ENCODE measurements at places on chromosomes 12 and 14. TPM values are rescaled to one million over a fixed set of nuclear protein-coding genes. Genes with fewer than 3 reads are reported as not detected.

TMEM30B gene
- total RNA-seq, result 11.4 TPM

GRCh38 chr14:105853907-105854599 is 327.7 kb downstream of the TMEM121 start:
- peak; percentile 16 for DNase-seq
- H3K4me3 ChIP-seq, result no peak overlapping the region
- H3K36me3 ChIP-seq, result no peaks in the 10 kb centered on the region
- H3K4me1 ChIP-seq, result no peaks in the 10 kb centered on the region

GRCh38 chr14:84465880-84466279 is 1064.1 kb upstream of the FLRT2 start:
- no peak overlapping the region for H3K27ac ChIP-seq
- no peaks in the 10 kb centered on the region for H3K4me1 ChIP-seq
- DNase-seq, result no peak
- no peaks in the 10 kb centered on the region for H3K36me3 ChIP-seq
- H3K27me3 ChIP-seq, result no peaks in the 10 kb centered on the region

- H3K27ac ChIP-seq, result no peak overlapping the region
- H3K36me3 ChIP-seq, result no peaks in the 10 kb centered on the region
- H3K4me1 ChIP-seq, result no peaks in the 10 kb centered on the region
- no peak overlapping the region for H3K4me3 ChIP-seq
- no peaks in the 10 kb centered on the region for H3K27me3 ChIP-seq
- no peak for DNase-seq
Measured at GRCh38 chr14:20429801-20430669, 5.9 kb downstream of the KLHL33 start.

- no peak overlapping the region for H3K4me3 ChIP-seq
- H3K4me1 ChIP-seq, result peaks cover 3% of the 10 kb centered on the region
- no peaks in the 10 kb centered on the region for H3K27me3 ChIP-seq
- no peak overlapping the region for H3K27ac ChIP-seq
Measured at GRCh38 chr12:76073561-76073960, 10.9 kb downstream of the NAP1L1 start.

FLRT2 gene
- total RNA-seq, result 26.8 TPM

GRCh38 chr12:110932046-110932445 is 11.7 kb upstream of the MYL2 start:
- H3K36me3 ChIP-seq, result no peaks in the 10 kb centered on the region
- peak; percentile 84 for DNase-seq
- H3K27me3 ChIP-seq, result no peaks in the 10 kb centered on the region

- peak overlapping the region; percentile 93 for H3K4me3 ChIP-seq
- no peaks in the 10 kb centered on the region for H3K4me1 ChIP-seq
- peaks cover 8% of the 10 kb centered on the region for H3K36me3 ChIP-seq
- H3K27me3 ChIP-seq, result no peaks in the 10 kb centered on the region
- no peak overlapping the region for H3K27ac ChIP-seq
Measured at GRCh38 chr14:102138961-102139285, 774 bp upstream of the WDR20 start.

ADAMTS20 gene
- total RNA-seq, result 0.70 TPM

DNA sequence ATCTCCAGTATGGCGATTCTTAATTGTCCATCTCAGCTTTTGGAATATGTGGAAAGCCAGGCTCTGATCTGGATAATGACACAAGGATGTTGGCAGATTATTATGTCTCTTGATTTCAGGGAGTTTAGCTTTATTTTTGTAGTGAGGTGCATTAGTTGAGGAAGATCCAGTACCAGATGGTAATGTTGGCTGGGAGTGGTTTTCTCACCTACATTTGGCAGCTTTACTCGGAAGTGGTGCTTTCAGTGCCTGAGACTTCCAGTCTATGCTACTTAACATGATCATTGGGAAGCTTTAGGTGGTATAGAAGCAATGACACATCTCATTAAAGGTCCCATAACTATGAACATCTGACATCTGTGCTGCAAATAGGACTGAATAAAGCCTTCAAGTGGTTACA is 7.5 kb downstream of the SLC15A5 start:
- no peak overlapping the region for H3K4me3 ChIP-seq
- DNase-seq, result no peak
- no peaks in the 10 kb centered on the region for H3K36me3 ChIP-seq
- H3K27ac ChIP-seq, result no peak overlapping the region
- H3K27me3 ChIP-seq, result no peaks in the 10 kb centered on the region

DNA sequence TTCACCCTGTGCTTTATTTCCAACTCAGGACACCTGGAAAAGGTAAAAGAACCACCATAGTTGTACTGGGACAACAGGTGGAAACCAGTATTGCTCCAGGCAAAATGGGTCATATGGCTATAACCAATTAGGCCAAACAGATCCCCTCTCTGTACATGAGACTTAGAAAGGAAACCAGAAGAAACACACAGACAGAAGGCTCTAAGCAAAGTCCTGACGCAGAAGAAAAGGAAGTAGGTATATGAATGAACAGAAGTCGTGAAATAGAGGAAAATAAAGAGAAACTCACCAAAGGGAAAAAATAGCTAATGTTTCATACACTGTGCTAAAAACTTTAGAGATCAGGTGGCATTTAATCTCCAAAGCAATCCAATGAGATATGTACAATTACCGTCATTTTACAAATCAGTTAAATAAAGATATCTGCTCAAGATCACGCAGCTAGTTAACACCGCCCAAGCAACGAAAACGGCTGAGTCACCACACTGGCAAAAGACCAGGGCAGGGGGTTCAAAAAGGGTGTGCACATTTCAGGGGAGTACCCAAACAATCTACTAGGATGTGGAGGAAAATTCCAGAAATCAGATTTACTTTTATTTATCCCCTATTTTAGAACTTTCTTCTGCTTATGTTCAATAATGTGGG is 82.3 kb downstream of the ITPR2 start:
- no peaks in the 10 kb centered on the region for H3K36me3 ChIP-seq
- H3K4me3 ChIP-seq, result no peak overlapping the region
- no peaks in the 10 kb centered on the region for H3K4me1 ChIP-seq
- DNase-seq, result no peak

DNA sequence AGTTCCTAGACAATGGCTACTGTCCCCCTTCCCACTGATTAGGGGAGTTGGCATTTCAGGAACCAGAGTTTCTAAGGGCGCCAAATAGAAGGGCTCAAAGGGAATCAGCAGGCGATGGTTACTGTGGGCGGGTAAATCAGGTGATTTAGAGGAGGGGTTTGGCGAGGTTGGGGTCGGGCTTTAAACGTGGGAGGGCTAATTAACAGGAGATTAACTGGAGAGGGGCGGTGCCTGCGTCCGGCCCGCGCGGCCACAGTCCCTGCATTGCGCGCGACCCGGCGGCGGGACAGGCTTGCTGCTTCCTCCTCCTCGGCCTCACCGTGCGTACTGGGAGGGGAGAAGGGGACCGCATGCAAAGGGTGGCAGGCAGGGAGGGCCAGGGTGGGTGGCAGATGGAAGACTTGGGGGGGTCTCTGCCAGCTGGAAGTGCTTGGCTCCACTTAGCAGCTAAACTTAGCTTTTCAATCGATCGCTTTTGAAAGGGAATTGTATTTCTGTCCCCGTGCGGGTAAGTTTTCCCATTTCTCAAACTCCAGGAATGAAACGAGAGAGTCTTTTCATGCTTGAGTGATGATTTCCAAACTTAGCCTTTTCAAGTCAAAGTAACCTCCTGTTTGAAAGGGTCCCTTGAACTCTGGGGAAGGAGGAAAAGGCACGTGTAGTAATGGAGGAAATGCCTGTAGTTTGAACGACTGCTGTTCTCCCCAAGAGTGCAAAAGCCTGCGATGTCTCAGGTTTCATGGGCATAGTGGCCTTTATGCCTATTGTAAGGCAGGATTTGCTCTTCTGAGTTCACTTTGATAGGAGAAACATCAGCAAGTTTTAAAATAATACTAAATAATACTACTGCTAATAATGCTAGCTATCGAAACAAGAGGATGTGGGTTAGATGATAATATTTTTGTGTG is at the start of gene MGST1:
MGST1 (plus strand) TSS at position 255 of the 908 bp plus-strand sequence. CDS start 6,608 bp downstream, outside the sequence.
- H3K4me1 ChIP-seq, result peaks cover 4% of the 10 kb centered on the region
- peak within 1 kb of the TSS; percentile 15 for H3K27ac ChIP-seq
- peak; percentile 98 for DNase-seq
- peaks cover 14% of the 10 kb centered on the region for H3K36me3 ChIP-seq

KRT1 gene
- total RNA-seq, result not detected

- H3K4me1 ChIP-seq, result no peaks in the 10 kb centered on the region
- DNase-seq, result no peak
- H3K36me3 ChIP-seq, result peaks cover 66% of the 10 kb centered on the region
- H3K27me3 ChIP-seq, result no peaks in the 10 kb centered on the region
- H3K4me3 ChIP-seq, result peak overlapping the region; percentile 96
Measured at GRCh38 chr12:65828711-65829339, 4.5 kb downstream of the HMGA2 start.

DBX2 gene
- not detected for total RNA-seq

- no peak overlapping the region for H3K4me3 ChIP-seq
- no peaks in the 10 kb centered on the region for H3K27me3 ChIP-seq
- no peaks in the 10 kb centered on the region for H3K4me1 ChIP-seq
Measured at GRCh38 chr12:84660139-84660538, 252.5 kb downstream of the SLC6A15 start.

DNA sequence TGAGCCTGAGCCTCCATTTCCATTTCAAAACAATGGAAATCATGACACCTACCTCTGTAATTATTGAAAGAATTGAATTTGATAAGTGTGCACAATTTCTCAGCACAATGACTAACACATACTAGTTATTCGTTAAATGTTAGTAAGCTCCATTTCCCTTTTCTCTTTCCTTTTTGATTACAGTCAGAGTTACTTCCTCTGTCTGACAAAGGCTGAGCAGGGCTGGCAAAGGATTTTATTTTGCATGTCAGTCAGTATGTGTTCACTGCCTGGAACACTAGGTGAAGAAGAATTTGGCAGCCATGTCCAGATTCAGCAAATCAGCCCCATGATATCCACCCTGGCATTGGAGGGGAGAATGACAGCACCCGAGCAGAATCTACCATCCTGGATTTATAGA is 12.2 kb upstream of the RHOJ start:
- no peaks in the 10 kb centered on the region for H3K4me1 ChIP-seq
- no peak overlapping the region for H3K4me3 ChIP-seq
- no peak for DNase-seq

- peak; percentile 85 for DNase-seq
- peak overlapping the region; percentile 91 for H3K4me3 ChIP-seq
- H3K36me3 ChIP-seq, result no peaks in the 10 kb centered on the region
- no peaks in the 10 kb centered on the region for H3K4me1 ChIP-seq
Measured at GRCh38 chr12:49622501-49623141, 740 bp upstream of the PRPF40B start.

DNA sequence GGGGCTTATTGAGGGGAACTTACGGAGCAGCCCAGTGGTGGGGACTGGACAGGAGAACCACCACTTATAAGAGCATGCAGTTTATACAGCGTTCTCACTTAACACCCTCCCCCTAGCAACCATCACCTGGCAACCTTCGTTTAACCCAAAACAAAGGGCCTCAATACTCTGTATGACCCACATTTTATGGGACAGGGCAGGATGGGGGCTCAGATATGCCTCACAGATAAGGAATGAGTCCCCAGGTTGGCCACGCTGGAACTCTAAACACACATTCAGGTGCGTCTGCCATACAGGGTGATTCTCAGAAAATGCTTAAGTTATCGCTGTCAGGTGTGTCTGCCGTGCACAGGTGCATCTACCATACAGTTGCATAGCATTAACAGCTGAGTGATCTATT is 99.2 kb downstream of the GCH1 start:
- no peaks in the 10 kb centered on the region for H3K36me3 ChIP-seq
- no peaks in the 10 kb centered on the region for H3K4me1 ChIP-seq

DNA sequence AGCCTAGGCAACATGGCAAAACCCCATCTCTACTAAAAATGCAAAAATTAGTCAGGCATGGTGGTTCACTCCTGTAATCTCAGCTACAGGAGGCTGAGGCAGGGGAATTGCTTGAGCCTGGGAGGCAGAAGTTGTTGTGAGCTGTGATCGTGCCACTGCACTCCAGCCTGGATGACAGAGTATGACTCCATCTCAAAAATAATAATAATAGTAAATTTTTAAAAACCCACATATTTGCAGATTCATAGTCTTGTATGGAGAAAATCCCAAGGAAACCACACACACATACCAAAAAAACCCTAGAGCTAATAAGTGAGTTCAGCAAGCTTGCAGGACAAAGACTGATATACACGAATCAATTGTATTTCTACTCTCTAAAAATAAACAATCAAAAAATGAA is 19.0 kb upstream of the MTHFD1 start:
- H3K4me1 ChIP-seq, result no peaks in the 10 kb centered on the region
- H3K27ac ChIP-seq, result no peak overlapping the region
- no peaks in the 10 kb centered on the region for H3K27me3 ChIP-seq
